ENCODE measurements at places on chromosomes 5 and 9. TPM values are rescaled to one million over a fixed set of nuclear protein-coding genes. Genes with fewer than 3 reads are reported as not detected.
A peak's percentile ranks its signal among the peaks of the same experiment; 100 is the strongest.

The ROPN1L gene
- not detected for total RNA-seq

The TAF11L10 gene
- not detected for total RNA-seq

The NPDC1 gene
- 21.0 TPM for total RNA-seq

The PDE8B gene
- not detected for total RNA-seq

The PCDHA11 gene
- not detected for total RNA-seq

The ABO gene
- 0.09 TPM for total RNA-seq

The IL5 gene
- 1.6 TPM for total RNA-seq

The GFPT2 gene
- 0.16 TPM for total RNA-seq

The SLC45A2 gene
- not detected for total RNA-seq

The NR4A3 gene
- 27.5 TPM for total RNA-seq

The ARL14EPL gene
- total RNA-seq = not detected

The GMCL2 gene
- total RNA-seq = not detected

- no peak overlapping the region for H3K27ac ChIP-seq
- H3K36me3 ChIP-seq = no peaks in the 10 kb centered on the region
- no peak overlapping the region for H3K4me3 ChIP-seq
Observed at GRCh38 chr5:72633649-72634048, 126.4 kb upstream of the ZNF366 start.

GRCh38 chr5:136337788-136338187 is 27.6 kb downstream of the TRPC7 start:
- H3K36me3 ChIP-seq = no peaks in the 10 kb centered on the region
- DNase-seq = no peak
- peaks cover 11% of the 10 kb centered on the region for H3K27me3 ChIP-seq
- no peaks in the 10 kb centered on the region for H3K4me1 ChIP-seq
- H3K4me3 ChIP-seq = no peak overlapping the region

DNA sequence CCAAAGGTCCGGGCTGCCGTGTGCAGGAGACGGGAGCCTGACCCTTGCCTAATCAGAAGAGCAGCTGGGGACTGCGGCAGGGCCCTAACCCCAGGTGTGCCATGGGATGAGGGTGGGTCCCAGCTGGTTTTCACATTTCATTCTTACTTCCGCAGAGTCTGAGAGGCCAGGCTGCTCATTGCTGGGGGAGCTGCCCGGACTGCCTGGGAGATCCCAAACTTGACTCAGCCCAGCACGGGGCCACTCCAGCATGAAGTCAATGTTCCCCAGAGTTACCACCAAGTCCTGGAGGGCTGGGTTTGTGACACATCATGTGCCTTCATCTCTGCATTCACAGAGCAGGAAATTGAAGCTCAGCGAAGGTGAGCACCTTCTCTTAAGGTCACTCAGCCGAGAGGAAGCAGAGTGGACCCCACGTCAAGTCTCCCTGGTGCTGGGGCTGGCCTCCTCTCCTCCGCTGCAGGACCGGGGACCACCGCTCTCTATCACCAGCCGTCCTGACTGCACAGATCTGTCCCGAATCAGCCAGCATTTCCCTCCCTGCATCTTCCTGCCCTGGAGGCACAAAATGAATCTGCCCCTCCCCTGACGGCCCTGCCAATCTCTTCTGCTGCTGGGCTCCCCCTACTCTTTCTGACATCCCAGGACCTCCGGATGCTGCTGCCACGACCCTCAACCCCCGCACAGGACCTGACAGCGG is 54.6 kb upstream of the PHYKPL start:
- no peak overlapping the region for H3K4me3 ChIP-seq
- H3K27me3 ChIP-seq = no peaks in the 10 kb centered on the region
- H3K4me1 ChIP-seq = no peaks in the 10 kb centered on the region
- no peak overlapping the region for H3K27ac ChIP-seq

GRCh38 chr9:23933348-23933747 is 107.3 kb upstream of the ELAVL2 start:
- H3K4me3 ChIP-seq = no peak overlapping the region
- H3K4me1 ChIP-seq = no peaks in the 10 kb centered on the region
- no peak overlapping the region for H3K27ac ChIP-seq
- no peak for DNase-seq
- H3K36me3 ChIP-seq = no peaks in the 10 kb centered on the region
- H3K27me3 ChIP-seq = no peaks in the 10 kb centered on the region

GRCh38 chr5:133381041-133381440 is 231.3 kb downstream of the FSTL4 start:
- no peak for DNase-seq
- peaks cover 2% of the 10 kb centered on the region for H3K36me3 ChIP-seq
- no peak overlapping the region for H3K4me3 ChIP-seq
- peaks cover 2% of the 10 kb centered on the region for H3K27me3 ChIP-seq

DNA sequence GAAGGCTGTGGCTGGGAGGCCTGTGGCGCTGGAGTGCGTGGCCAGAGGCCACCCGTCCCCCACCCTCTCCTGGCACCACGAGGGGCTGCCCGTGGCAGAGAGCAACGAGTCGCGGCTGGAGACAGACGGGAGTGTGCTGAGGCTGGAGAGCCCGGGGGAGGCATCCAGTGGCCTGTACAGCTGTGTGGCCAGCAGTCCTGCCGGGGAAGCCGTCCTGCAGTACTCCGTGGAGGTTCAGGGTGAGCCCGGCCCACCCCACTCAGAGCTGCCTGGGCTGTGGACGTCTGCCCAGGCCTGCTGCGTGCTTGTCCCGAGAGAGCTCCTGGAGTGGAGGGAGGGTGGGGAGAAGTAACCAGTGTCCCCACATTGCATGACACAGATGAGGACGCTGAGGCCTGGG is 89.2 kb downstream of the HMCN2 start:
- H3K27me3 ChIP-seq = no peaks in the 10 kb centered on the region
- H3K27ac ChIP-seq = no peak overlapping the region
- no peak overlapping the region for H3K4me3 ChIP-seq

GRCh38 chr9:29044959-29045358 is 1471.7 kb upstream of the C9orf72 start:
- H3K27me3 ChIP-seq = no peaks in the 10 kb centered on the region
- H3K27ac ChIP-seq = no peak overlapping the region
- H3K4me3 ChIP-seq = no peak overlapping the region
- H3K4me1 ChIP-seq = no peaks in the 10 kb centered on the region
- H3K36me3 ChIP-seq = no peaks in the 10 kb centered on the region

GRCh38 chr5:80343067-80343466 is 23.3 kb downstream of the SPZ1 start:
- no peak for DNase-seq
- H3K4me3 ChIP-seq = no peak overlapping the region
- peaks cover 9% of the 10 kb centered on the region for H3K27me3 ChIP-seq
- H3K36me3 ChIP-seq = no peaks in the 10 kb centered on the region
- no peak overlapping the region for H3K27ac ChIP-seq

- H3K4me3 ChIP-seq = no peak overlapping the region
- H3K27ac ChIP-seq = no peak overlapping the region
- peaks cover 9% of the 10 kb centered on the region for H3K27me3 ChIP-seq
- DNase-seq = no peak
- H3K4me1 ChIP-seq = peaks cover 4% of the 10 kb centered on the region
Observed at GRCh38 chr9:76608575-76609273, 149.7 kb downstream of the GCNT1 start.

- no peaks in the 10 kb centered on the region for H3K36me3 ChIP-seq
- H3K4me1 ChIP-seq = no peaks in the 10 kb centered on the region
- peaks cover 14% of the 10 kb centered on the region for H3K27me3 ChIP-seq
Observed at GRCh38 chr9:86413971-86414880, 60.0 kb upstream of the TUT7 start.

DNA sequence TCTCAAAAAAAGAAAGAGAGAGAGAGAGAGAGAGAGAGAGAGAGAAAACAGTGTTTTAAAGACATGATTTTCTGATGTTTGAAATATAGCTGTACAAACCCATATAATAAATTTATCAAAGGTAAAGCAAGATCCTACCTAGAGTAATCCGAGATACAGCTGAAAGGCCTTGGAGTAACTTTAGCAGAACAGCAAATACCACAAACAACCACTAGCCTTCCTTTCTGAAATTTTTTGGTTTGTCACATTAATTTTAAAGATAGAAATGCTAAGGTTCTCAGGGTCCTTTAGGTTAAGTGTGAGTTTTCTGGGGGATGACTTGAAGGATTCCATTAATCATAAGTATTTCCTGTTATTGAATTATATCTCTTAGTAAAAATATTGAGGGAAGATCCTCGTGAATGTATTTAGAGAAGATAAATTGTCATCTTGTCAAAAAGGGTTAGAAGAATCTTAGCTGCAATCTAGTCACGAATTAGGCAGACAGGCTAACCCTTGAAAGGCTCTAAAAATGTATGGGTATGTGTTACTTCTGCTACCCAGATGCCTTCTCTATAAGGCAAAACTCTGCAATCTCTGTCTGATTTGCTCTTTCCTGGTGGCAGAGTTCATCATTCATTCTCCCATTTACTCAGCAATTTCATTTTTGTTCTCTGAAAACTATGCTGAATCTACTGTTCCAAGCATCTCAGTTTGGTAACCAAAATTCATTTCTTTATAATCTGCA is 27.3 kb downstream of the F2RL2 start:
- no peak for DNase-seq
- H3K27ac ChIP-seq = no peak overlapping the region
- H3K4me1 ChIP-seq = no peaks in the 10 kb centered on the region

DNA sequence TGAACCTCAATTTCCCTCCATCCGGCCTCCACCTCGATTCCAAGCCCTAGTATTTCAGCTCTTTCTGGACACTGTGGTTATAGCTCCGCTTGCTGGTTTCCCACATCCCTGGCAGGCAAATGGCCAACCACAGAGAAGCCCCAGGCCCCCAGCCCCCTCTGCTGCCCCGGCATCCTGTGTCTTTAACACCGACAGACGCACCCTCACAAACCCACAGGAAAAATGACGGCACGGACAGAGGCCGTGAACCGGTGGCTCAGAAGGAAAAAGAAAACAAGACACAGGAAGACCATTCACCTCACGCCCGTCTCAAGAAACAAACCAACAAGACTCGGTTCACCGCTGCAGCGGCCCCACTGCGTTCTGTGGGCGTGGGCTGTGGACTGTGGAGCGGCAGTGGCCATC is 1.5 kb upstream of the CLIC3 start:
- H3K4me3 ChIP-seq = no peak overlapping the region
- H3K4me1 ChIP-seq = peaks cover 34% of the 10 kb centered on the region
- peaks cover 6% of the 10 kb centered on the region for H3K27me3 ChIP-seq
- DNase-seq = no peak

GRCh38 chr5:51039424-51040329 is 343.6 kb upstream of the ISL1 start:
- no peak for DNase-seq
- H3K27me3 ChIP-seq = no peaks in the 10 kb centered on the region
- no peaks in the 10 kb centered on the region for H3K36me3 ChIP-seq
- no peak overlapping the region for H3K4me3 ChIP-seq

DNA sequence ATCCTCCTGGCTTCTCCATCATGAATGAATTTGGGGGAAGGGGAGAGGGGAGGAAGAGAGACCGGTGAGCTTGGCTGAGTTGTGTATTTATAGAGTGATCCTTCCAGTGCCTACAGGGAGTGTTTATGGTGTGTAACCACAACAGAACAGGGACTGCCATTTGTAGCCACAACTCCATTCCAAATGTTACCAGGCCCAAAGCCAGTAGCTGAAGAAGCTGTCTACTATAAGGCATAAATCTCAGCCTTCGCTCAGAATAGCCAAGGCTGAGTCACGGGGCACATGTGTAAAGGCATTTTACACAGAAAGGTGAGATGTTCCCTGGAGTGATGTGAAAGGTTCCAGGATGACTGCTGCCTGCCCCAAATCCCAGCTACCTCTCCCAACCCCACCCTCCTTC is 2.5 kb downstream of the TMEM252 start:
- no peak overlapping the region for H3K27ac ChIP-seq
- H3K27me3 ChIP-seq = peaks cover 5% of the 10 kb centered on the region
- no peak for DNase-seq
- no peak overlapping the region for H3K4me3 ChIP-seq

GRCh38 chr5:66704790-66705425 is 108.7 kb downstream of the MAST4 start:
- peaks cover 5% of the 10 kb centered on the region for H3K27me3 ChIP-seq
- no peaks in the 10 kb centered on the region for H3K36me3 ChIP-seq
- no peak for DNase-seq
- no peak overlapping the region for H3K27ac ChIP-seq

DNA sequence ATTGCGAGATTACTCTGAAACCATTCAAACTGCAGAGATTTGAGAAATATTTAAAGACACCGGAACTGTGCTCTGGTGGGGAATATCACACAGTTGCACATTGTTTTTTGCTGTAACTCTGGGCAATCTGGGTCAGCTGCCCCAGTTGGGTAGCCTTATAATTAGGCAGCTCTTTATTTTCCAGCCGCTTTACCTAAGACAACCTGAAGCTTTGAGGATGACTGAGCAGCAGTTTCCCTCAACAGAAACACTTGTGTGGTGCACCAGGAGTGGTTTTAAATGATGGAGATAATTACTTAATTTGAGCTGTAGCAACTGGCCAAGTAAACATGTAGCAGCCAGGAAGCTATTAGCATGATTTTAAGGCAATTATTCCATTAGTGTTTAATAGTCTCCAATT is 2.9 kb downstream of the PLCXD3 start:
- no peak overlapping the region for H3K27ac ChIP-seq
- H3K4me1 ChIP-seq = no peaks in the 10 kb centered on the region
- H3K36me3 ChIP-seq = no peaks in the 10 kb centered on the region
- H3K4me3 ChIP-seq = no peak overlapping the region
- DNase-seq = no peak

GRCh38 chr9:27460226-27461023 is 63.7 kb upstream of the IFNK start:
- no peaks in the 10 kb centered on the region for H3K27me3 ChIP-seq
- no peaks in the 10 kb centered on the region for H3K36me3 ChIP-seq
- H3K27ac ChIP-seq = no peak overlapping the region
- peaks cover 10% of the 10 kb centered on the region for H3K4me1 ChIP-seq

GRCh38 chr9:137391411-137391754 is 31.6 kb downstream of the EXD3 start:
- no peak overlapping the region for H3K27ac ChIP-seq
- H3K36me3 ChIP-seq = no peaks in the 10 kb centered on the region
- H3K4me1 ChIP-seq = peaks cover 10% of the 10 kb centered on the region
- DNase-seq = no peak
- no peaks in the 10 kb centered on the region for H3K27me3 ChIP-seq

GRCh38 chr5:75048457-75048953 is 3.9 kb downstream of the GCNT4 start:
- no peak for DNase-seq
- peaks cover 66% of the 10 kb centered on the region for H3K4me1 ChIP-seq
- H3K36me3 ChIP-seq = peaks cover 18% of the 10 kb centered on the region
- H3K27ac ChIP-seq = no peak overlapping the region
- no peaks in the 10 kb centered on the region for H3K27me3 ChIP-seq

- H3K36me3 ChIP-seq = peaks cover under 1% of the 10 kb centered on the region
- peak overlapping the region; percentile 44 for H3K4me3 ChIP-seq
- DNase-seq = peak; percentile 63
- H3K27ac ChIP-seq = peak overlapping the region; percentile 92
Observed at GRCh38 chr5:14415024-14415697, 166.4 kb upstream of the OTULINL start.
